ENCODE measurements at places on chromosomes 4 and X.

- no peak for DNase-seq
These were observed 3.1 kb downstream of the TFDP3 start for GRCh38 chrX:133215017-133215416.

GRCh38 chr4:24404281-24404680 lies 180.1 kb downstream of the DHX15 start:
- no peak for DNase-seq

DNA sequence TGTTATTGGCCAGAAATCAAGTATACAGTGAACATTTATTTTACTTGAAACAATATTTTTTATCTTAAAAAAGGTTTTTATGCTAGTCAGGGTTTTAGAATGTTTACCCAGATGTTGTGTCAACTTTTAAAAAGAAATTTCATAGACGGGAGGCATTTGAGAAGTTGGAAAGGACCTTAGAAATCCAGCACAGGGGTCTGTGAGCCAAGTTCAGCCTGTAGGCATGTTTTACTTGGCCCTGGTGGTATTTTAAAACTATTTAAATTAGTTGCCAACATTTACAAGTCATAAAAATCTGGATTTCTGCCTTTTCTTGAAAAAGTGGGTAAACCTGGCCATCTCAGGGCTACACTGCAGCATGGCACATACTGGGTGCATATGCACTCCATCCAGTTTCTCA lies 25.5 kb upstream of the FHL1 start:
- no peak for DNase-seq

DNA sequence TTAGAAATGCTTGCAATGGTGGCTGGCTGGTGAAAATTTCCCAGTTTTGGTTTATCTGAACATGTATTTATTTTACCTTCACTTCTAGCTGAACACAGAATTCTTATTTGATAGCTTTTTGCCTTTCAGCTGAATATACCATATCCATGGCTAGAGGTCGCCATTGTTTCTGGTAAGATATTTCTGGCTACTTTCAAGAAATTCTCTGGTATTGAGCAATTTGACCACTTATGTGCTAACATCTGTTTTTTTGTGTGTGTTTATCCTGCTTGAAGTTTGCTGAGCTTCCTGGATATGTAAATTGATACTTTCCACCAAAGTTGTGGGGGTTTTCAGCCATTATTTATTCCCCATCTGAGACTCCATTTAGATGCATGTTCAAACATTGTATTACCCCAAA lies 75.4 kb downstream of the FBXW7 start:
- no peak for DNase-seq

- no peak for DNase-seq
These were observed 5.2 kb upstream of the ACTRT1 start for GRCh38 chrX:128057421-128057820.

DNA sequence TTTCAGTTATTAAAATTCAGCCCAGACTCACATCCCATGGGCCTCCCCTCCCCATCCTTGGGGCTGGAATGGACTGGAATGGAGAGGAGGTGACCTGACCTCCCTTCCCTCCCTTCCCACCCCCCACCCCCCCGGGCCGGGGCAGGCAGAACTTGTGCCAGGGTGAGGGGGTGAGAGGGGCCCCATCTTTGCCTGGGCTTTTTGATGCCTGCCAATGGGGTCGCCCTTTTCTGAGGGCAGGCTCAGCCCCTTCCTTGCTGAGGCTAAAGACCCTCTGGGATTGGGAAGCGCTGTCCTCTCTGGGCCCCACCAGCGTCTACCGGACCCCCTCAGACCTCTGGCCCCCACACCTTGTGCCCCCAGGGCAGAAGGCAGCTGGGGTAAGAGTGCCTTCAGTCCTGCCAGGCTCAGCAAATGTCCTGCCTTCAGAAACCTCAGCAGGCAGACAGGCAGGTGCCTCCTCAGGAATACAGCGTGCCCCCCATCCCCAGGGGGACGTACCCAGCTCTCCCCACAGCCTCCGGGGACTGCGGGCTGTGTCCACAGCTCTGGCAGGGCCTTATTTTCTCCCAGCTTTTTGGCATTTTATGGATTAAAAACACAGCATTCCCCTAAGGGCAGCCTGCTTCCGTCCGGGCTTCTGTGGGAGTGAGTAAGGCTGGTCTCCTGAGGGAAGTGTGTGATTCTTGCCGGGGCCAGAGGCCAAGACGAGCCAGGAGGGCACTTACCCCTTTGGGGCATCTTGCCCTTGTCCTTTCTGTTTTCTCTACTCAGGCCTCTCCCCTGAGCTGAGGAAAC lies 12.6 kb upstream of the CCNQ start:
- no peak for DNase-seq

GRCh38 chr4:183157215-183157614 lies 58.2 kb downstream of the WWC2 start:
- no peak for DNase-seq

DNA sequence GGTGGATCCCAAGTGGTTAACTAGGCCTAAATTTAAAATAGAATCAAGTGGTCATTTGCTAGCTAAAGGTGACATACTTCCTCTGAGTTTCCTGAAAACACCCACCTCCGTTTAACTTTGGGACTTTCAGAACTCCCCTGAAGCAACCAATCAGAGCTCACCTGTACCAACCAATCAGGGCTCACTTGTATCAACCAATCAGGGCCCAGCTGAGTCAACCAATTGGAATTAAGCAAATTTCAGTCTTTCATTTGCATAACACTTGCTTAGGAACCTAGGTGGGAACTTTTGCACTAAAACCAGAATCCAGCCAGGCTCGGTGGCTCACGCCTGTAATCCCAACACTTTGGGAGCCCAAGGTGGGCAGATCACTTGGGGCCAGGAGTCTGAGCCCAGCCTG lies 15.9 kb downstream of the GPC4 start:
- no peak for DNase-seq

DNA sequence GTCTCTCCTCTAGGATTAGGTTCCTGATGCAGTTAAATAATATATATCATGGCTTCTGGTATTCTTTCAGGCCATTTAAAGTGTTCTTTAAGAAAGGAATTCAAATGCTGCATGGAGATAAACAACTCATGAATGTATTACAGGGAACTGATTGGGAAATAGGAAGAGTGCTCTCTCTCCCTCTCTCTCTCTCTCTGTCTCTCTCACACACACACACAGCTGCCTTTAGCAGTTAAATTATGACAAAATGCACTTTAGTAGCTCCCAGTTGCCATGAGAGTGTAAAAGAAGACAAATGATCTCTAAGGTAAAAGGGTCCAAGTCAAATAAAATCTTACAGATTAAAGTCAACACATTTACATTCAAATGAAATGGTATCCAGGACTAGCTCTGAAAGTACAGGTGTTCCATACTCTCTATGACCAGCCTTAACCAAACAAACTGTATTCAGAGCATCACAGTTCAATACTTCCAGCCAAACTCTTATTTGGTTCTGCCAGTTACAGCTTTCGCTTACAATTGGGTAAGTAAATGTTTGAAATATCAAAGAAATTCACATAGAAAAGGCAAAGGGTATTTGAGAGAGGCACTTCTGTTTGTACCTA lies 94.7 kb upstream of the CXXC4 start:
- DNase-seq: no peak

- DNase-seq: no peak
These were observed 24.8 kb downstream of the NELFA start for GRCh38 chr4:1983846-1984405.

DNA sequence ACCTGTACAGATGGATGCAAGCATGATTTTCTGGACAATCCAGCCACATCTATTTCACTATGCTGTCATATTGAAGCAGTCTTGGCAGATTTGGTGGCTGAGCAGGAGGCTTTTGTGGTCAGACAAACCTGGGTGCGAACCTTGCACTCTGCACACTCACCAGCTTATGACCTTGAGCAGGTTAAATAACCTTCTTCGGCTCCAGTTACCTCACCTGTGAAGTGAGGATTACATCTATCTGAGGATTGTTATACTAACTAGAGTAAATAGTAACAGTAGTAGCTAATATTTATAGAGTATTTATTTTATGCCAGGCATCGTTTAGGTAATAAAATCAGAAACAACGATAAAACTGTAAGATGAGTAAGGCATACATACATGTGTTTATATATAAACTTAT lies 150.0 kb downstream of the PPP3CA start:
- DNase-seq: no peak

DNA sequence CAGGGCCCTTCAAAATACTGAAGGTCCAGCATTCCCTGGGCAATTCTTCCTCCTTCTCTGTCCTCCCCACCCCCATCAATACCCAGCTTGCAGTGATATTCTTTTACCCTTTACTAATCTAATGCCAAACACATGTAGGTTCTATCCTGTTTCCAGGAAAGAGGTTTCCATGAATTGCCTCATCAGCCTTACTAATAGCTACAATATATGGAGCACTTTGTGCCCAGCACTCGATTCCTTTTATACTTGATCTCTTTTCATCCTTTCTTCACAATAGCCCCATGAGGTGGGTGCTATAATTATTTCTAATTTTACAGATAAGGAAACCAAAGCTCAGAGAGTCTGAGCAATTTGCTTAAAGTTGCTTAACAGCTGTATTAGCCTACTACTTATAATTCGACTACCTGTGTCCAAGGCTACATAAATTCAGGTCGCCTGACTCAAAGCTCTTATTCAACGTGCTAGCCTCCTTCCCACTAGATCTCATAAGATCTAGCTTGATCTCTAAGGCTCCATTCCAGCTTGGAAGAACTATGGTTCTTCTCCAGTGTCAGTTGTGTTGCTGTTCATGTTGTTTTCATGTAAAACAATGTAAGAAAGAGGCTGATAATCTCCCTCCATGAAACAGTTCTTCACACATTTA lies 229.6 kb upstream of the PGRMC2 start:
- DNase-seq: no peak

DNA sequence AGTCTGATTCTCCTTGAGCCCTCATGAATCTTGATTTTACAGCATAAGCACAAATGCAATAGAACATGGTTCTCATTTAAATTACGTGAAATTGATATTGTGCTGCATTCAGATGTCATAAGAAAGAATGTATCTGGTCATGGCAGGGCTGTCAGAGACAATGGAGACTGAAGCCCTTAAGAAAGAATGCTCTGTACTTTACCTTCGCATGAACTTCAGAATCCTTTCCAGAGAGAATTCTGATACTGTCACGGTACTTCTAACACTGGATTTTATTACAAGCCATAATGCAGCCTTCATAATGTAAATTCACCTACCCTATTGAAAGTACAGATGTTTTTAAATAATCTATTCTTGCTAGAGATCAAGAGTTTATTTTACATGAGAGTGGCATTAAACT lies 677.9 kb upstream of the ADGRL3 start:
- no peak for DNase-seq

DNA sequence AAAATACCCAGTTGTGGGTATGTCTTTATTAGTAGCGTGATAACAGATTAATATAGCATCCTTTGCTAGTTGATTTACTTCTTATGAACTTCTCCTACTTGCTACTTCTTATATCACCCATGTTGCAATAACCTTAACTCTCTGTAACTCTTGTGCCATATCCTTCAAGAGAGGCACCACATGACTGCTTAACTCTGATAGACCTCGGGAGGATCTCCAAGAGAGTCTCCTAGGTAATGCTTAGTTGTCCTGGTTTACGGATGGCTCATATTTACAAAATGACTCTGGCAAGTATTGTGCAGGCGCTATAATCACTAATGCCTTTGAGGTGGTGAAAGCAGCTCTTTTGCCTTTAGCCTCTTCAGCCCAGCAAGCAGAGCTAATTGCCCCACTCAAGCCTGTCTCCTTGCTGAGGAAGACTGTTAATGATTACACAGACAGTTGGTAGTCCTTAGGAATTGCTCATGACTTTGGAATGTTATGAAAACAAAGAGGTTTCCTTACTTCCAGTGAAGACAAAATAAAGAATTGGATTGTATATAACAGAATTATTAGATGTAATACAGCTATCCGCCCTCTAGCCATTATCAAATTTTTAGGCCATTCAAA lies 1305.8 kb downstream of the PCDH7 start:
- no peak for DNase-seq

- DNase-seq: no peak
These were observed 101.4 kb upstream of the SLITRK2 start for GRCh38 chrX:145716226-145716625.

DNA sequence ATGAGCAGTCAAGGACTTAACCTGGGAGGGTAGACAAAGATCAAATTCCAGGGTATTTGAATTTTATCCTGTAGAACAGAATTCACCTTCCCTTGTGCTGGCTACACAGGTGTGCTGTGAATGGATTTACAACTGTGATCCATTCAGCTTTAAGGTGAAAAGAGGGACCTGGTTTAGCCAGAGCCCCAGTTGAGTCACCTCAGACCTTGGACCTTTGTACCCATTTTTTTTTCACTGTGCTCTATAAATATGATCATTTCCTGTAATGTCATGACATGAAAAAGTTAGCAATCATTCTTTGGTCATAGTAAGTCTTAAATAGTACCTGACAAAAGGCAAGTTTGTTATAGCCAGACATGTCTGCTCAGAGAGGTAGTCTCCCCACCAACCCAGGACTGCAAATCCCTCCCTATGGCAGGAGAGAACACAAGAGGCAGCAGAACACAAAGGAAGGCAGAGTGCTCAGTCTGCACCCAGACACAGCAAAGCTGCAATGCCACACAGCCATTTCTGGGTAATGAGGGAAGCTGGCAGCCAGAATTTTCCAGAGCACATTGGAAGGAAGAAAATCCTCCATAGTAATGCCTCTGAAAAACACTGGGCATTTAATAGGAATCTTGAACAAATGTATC lies 77.9 kb downstream of the CXXC4 start:
- DNase-seq: no peak

DNA sequence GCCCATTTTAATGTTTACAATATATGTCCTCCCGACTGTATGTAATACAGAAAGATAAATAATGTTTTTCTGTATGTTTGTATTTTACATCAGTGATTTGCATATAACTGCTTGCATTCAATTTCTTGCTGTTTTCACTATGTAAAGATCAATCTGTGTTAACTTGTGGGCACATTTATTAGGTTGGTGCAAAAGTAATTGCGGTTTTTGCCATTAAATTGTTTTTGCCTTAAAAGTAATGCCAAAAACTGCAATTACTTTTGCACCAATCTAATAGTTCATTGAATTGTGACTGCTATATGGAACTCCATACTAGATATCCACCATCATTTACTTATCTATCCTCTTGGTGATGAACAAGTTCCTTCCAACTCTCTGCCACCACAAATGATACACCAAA lies 73.9 kb upstream of the SRD5A3 start:
- no peak for DNase-seq

- no peak for DNase-seq
These were observed 62.2 kb downstream of the NSUN7 start for GRCh38 chr4:40811956-40812355.

- DNase-seq: peak; percentile 23
These were observed 11.6 kb downstream of the PDZD4 start for GRCh38 chrX:153818571-153819383.

DNA sequence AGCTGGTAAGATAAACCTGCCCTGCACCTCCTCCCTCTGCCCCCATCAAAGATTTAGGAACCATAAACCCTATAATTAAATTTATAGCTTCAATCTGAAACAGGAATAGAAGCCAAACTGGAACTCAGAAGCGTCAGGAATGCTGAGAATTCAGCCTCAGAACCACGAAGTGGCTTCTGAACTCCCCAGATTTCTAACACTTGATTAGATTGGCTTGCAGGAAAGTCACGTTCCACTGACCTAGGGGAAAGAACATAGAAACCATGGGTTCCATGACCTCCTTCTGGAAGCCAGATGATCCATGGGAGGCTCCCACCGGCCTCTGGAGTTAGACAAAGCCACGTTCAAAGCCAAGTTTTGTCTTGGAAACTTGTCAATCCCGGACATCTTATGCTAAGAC lies 356.5 kb downstream of the MID1IP1 start:
- DNase-seq: no peak

- no peak for DNase-seq
These were observed 35.4 kb downstream of the ADD1 start for GRCh38 chr4:2879026-2879425.
